ENCODE measurements at places on chromosomes 16 and 17.
A peak's percentile ranks its signal among the peaks of the same experiment; 100 is the strongest.

DNA sequence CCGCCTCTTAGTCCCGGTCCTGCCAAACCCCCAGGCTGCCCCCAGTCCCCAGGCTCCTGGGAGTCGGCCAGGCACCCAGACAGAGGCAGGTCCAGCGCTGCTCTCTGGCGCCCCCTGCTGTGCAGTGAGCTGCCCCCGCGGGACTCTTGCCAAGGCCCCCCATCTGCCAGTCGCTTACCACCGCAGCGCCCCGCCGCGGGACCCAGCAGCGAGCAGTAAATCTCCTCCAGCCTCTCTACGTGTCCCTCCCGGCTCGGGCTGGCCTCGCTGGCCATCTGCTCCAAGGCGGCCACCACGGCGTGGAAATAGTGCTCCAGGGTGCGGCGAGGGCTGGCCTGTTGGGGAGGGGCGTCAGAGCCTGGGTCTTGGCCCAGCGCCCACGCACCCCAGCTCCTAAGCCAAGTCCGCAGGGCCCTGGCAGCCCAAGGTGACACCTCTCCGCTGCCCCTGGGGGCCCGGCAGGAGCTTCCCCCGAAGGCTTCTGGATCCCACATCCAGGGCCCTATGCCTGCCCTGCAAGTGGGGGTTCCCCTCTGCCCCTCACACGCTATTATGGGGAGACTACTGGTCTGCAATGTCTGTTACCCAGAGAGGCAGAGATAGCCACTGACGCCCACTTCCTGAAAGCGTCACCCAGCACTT lies 33.7 kb upstream of the MFSD6L start:
- peak; percentile 51 for DNase-seq

DNA sequence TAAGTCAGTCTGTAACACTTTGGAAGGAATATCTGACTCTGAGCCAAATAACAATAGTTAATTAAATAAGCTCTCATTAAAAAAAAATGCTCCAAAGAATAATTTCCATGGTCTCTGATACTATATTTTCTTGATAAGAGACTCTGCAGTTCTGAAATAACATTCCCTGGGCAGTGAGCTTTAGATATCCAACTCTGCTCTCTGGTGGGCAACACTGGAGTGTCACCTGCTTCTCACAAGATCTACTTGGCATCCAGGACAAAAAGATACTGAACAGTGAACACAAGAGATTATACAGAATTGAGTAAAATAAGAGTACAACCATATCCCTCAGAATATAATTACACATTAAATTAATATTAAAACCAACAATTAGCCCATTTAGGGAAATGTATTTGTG lies 13.7 kb downstream of the BLMH start:
- peak; percentile 62 for DNase-seq

DNA sequence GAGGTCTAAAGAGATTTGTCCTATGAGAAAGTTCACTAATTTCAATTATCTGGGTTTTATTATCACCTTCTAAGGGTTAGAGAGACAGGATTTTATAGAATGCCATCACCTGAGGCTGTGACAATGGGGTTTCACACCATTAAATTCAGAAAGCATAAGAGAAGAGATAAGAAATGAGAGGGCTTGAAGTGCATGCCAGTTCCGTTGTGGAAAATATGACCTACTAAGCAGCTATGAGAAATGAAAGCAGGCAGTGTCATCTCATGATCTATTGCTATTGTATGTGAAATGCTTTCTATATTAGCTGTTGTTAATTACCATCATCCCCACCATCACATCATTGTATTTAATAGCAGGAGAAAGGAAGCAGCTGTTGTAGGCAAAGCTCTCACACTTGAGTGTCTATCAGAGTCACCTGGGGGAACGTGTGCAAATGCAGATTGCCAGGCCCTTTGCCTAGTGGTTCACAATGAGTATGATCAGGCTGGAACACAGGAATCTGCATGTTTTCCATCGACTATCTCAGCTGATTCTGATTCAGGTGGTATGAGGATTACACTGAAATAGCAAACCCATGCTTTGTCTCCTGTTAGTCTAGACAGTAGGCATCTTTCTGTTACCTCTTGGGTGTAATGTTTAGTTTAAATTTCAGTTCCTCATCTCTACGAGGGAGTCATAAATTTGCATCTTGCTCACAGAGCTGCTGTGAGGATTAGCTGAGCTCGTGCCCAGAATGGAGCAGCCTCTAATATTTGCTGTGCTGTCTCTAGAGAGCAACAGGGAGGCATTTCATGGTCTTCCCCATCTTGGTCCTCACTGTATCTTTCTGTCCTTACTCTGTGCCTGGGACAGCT lies 256.4 kb downstream of the CDH13 start:
- no peak for DNase-seq

- DNase-seq: no peak
Measured at GRCh38 chr16:48963306-48963705, 318.3 kb downstream of the CBLN1 start.

DNA sequence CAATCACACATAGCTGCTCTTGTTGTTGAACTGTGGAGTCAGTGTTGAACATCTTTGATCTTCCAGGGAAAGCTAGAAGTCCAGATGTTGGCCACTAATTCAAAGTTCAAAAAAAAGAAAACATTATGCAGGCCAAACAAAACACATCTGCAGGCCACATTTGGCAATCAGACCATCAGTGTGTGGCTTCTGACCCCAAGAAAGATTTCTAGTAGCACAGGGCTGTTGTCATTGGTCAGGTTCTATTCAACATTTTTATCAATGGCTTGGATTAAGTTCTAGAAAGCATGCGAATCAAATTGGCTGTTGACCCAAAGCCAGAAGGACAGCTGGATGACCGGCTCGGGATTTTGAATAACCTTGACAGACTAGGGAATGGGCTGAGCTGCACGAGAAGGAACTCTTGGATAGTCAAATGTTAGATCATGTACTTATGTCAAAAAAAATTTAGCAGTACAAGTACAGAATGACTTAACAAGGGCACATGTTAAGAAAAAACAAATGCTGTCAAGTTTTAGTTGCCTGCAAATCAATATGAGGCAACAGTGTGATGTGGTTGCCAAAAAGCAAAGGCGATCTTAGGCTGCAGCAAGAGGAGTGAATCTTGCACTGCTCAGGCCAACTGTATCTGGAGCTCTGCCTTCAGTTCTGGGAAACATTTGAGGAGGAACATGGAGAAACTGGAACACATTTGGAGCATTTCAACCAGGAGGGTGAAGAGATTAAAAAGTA lies 187.6 kb downstream of the RGS9 start:
- DNase-seq: no peak

GRCh38 chr16:4419402-4419959 lies 3.1 kb upstream of the CORO7 start:
- DNase-seq: no peak

GRCh38 chr17:28412099-28412498 lies 6.1 kb upstream of the SLC46A1 start:
- DNase-seq: no peak

- no peak for DNase-seq
Measured at GRCh38 chr17:2402544-2402943, 1.7 kb upstream of the MNT start.

GRCh38 chr16:3234543-3234856 lies 458 bp downstream of the ZNF200 start:
- DNase-seq: no peak

GRCh38 chr16:68997564-68997963 lies 107.9 kb upstream of the HAS3 start:
- no peak for DNase-seq

GRCh38 chr16:10658943-10659342 lies 35.8 kb downstream of the TEKT5 start:
- no peak for DNase-seq
